ENCODE measurements at places on chromosomes 4 and X. TPM values are rescaled to one million over a fixed set of nuclear protein-coding genes. Genes with fewer than 3 reads are reported as not detected.

The CLGN gene
- 0.72 TPM for total RNA-seq

The REELD1 gene
- not detected for total RNA-seq

- no peak for DNase-seq
Measured at GRCh38 chr4:142713282-142714030, 132.6 kb downstream of the INPP4B start.

- DNase-seq = no peak
Measured at GRCh38 chr4:154720618-154721267, 23.1 kb upstream of the LRAT start.

GRCh38 chr4:169952236-169953002 lies 73.8 kb downstream of the MFAP3L start:
- DNase-seq = no peak

GRCh38 chr4:123591875-123592274 lies 195.3 kb downstream of the SPRY1 start:
- no peak for DNase-seq
